ENCODE measurements at places on chromosomes 1 and 21.

GRCh38 chr1:165109013-165109412, 247.5 kb downstream of the LMX1A start:
- ATAC-seq = no peak

GRCh38 chr1:58999676-59000075, 215.8 kb upstream of the JUN start:
- ATAC-seq = no peak

- no peak for ATAC-seq
These were observed 139.9 kb downstream of the SETD4 start for GRCh38 chr21:35920436-35920835.

GRCh38 chr21:42012763-42013329, 2.7 kb upstream of the ZBTB21 start:
- no peak for ATAC-seq

- ATAC-seq = no peak
These were observed 33.6 kb downstream of the TYW3 start for GRCh38 chr1:74766579-74766978.

- ATAC-seq = no peak
These were observed 28.2 kb upstream of the ETS2 start for GRCh38 chr21:38777531-38777930.

Measured in SK-N-SH treated with all-trans-retinoic acid at 6 μM for 48 hours (cell line).